Testis (tissue), 5 donors: ENCODE measurements at places on chromosomes 3 and 15.

DNA sequence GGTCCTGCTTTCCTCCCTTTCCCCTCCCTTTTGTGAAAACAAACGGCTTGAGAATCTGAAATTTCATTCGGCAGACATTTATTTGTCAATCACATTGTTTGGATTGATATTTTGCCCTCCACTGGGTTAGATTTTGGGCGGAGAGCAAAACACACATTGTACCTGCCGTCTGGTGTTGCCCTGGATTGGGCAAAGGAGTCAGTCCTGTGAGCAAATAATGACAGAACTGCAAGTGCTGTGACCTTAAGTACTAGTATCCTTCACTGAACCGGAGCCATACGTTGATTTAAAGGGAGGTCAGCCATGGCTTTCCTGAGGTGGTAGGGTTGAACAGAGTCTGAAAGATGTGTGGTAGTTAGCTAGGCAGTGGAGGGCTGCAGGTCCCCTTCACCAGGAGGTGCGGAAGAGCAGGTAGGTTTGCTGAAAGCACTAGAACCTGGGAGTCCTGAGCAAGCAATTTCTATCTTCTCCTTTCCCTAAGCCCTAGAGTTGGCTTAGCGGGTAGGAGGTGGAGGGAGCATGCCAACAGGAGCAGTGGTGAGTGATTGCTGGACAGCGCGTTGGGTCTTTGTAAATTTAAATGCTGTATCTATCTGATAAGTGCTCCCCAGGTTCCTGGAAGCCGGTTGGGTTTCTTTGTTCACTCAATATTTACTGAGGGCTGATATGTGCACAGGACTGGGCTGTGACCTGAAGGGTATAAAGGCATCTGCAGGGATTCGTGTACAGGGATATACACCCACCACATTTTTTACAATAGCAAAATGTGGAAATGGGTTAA, 2.0 kb downstream of the PDIA5 start:
- no peak for DNase-seq

DNA sequence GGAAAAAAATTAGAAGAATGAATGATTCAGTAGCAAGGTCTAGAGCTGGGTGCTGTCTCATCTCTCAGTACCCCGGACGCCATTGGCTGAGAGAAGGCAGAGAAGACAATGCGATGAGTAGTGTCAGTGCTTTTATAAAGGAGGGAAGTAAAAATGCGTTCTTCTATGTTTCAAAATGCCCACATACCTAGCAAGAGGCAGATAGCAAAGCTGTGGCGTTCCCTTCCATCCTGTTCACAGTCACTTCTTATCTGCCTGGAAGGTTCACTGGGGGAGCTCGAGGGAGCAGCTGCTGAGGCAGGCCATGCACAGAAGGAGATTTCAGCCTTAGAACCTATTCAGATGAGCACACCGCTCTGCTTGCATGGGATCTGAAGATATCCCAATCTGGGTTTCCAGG, 234.0 kb downstream of the RPLP1 start:
- peak; percentile 34 for DNase-seq

DNA sequence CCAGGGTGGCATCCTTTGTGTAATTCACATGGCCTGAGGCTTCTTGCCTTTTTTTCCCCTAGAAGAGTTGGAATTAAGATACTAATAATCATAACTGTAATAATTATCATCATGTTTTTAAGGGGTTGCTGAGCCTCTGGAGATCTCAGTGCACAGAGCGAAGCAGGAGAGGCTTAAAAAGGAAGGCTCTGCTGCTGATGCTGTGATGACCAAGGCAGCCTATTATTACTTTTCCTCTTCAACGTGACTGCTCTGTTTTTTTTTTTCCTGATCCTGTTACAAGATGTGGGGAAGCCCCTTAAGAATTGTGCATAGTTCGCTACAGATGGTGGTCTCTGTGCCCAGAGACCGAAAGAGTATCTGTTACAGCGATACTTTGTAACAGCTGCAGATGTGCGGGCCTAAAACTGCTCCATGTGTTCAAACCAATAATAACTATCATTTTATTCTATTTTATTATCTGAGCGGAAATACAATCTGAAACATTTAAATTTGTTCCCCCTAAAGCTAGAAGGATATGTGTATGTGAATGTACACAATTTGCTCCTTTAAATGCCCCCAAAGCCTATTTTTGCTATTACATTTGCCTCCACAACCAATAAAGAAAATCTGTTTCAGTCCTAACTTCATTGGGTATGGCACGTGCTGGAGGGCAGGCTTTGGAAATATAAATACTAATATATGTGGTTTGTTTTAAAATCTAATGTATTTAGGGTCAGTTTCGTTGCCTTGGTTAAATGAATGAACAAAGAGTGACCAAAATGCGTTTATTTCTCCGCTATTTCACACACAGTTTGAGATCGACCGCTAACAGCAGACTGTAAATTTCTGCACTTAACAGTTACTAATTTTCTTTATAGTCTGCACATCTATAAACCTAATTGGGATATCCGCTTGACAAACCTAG, 4.6 kb downstream of the SHOX2 start:
- no peak for DNase-seq

GRCh38 chr3:106004826-106005225, 136.0 kb upstream of the CBLB start:
- DNase-seq: no peak

GRCh38 chr3:23035927-23036640, 167.0 kb upstream of the UBE2E2 start:
- DNase-seq: no peak

GRCh38 chr15:75776065-75776423, 63.4 kb upstream of the CSPG4 start:
- DNase-seq: no peak

DNA sequence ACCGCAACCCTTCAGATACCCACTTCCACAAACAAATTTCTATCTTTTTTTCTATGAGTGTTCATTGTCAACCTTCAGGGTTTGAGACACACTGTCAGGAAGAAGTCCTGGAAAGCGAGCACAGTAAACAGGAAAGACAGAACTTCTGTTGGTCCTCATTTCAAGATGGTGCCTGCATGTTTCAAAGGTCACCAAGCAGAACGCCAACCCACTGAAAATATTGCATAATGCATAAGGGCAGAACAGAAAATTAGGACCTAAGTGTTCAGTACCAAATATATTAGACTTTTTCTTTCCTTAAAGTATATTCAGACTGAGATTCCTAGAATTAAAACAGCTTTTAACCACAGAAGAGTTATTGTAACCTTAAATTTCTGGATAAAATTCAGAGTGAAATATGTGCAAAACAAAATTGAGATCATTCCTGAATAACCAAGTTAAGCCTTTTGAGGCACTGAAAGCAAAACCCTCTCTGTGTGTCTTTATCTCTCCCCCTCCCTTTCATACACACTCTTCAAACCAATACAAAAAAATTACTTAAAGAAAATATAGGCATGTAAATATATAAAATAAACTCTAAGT, 387.8 kb upstream of the THBS1 start:
- no peak for DNase-seq

DNA sequence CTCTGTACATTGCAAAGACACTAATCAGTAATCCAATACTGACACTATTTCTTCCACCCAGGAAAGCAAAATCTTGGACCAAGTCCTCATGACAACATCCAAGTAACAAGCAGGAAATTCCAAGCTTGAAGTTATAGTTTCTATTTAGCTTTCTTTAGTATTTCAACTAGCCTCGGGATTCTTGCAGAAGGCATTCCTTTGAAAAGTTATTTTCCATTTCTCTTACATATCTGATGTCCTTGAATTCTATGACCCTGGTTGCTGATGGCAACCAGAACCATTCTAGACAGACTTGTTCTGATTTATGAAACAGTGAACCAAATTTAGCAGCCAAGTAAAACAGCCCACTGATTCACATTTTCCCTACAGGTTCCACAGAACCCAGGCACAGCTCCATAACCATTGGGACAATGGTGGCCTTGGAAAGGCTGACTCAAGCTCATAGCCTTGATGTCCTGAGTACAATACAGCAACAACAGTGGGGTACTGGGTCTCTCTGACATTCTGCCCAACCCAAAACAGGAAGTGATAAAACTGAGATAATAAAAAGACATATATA, 26.5 kb downstream of the P3H2 start:
- DNase-seq: no peak

DNA sequence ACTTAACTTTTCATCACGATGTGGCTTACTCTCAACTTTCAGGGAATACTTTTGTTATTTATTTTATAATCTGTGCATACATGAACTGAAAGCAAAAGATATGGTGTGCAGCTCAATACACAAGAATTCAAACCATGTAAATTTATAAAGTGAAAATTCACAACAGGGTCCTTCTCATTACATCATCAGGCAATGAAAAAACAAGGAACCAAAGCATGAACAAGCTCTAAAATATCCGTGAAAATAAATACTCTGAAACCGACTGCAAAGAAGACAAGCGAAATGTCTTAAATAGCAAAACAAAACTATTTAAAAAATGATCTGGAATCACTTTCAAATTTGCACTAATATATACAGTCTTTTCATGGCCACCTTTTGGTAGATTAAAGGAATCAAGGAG, 28.9 kb downstream of the GNB5 start:
- DNase-seq: no peak

GRCh38 chr15:67189326-67190051, 65.0 kb downstream of the AAGAB start:
- DNase-seq: peak; percentile 87

DNA sequence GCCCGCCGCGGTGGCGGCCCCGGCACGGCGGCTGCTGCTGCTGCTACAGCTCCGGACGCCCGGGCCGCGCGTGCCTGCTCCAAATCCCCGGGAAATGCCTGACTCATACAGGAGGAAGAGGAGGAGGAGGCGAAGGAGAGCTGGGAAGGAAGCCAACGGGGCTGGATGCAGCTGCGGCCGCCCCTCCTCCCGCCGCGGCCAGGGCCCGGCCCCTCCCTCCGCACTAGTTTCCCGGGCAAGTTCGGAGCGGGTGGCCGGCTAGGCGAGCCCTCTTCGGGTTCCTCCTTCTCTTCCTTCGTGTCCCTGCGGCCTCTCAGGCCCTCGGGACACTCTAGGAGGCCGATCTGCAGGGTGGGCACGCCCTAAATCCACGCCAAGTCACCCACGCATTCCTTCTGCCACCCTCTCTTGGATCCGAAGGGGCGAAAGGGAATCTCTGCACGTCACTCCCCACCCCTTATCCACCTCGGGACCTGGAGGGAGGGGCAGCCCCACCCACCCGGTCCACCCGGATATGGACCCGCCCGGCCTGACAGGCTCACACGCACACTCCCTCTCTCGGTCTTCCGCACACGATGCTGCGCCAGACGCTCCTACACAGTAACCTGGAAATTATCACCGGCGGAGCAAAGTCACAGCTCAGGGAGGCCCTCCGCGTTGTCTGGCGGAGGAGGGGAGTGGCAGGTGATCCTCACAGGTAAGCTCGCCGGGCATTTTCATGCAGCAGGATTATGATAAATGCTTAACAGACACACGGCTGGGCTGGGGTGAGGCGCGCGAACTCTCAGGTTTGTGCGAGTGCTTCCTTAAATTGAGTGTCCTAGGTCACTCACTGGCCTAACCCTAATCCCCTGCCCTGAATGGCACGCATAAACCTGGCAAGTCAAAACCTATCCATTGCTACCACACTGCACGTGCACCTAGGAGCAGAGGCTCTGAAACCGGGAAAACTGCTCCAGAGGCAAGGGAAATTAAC, at the start of the genes OSBPL10 and ZNF860:
Gene OSBPL10 (minus strand): TSS at position 57 of the 976 bp plus-strand sequence. CDS start 83 bp downstream, outside the sequence.
Gene ZNF860 (plus strand): TSS at position 545 of the 976 bp plus-strand sequence. CDS start 7,330 bp downstream, outside the sequence.
- peak; percentile 92 for DNase-seq

GRCh38 chr3:16174026-16174355, 489 bp upstream of the GALNT15 start:
- no peak for DNase-seq

DNA sequence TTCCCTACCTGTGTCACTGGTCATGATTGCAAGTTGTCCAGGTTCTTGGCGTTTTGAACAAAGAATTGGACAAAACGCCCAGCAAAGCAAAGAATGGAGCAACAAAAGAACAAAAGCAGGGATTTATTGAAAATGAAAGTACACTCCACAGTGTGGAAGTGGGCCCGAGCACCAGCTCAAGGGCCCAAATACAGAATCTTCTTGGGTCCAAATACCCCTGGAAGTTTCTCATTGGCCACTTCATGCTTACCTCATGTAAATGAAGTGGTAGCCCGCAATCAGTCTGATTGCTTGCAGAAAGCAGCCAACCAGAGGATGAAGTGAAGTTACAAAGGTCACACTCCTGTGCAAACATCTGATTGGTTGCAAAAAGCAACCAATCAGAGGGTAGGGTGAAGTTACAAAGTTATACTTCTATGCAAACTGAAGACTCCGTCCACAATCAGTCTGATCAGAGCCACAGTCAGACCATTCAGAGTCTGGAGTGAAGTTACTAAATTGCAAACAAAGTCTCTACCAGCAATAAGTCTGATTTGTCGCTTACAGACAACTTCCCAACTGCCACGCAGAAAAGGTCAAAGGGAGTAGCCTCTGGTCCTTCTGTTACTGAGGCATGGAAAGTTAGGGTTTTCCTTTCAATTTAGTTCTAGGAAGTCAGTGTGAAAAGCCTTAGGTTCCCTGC, 8.3 kb upstream of the TM4SF1 start:
- DNase-seq: peak; percentile 75

- no peak for DNase-seq
Measured at GRCh38 chr3:42656680-42657610, 3.4 kb downstream of the ZBTB47 start.

DNA sequence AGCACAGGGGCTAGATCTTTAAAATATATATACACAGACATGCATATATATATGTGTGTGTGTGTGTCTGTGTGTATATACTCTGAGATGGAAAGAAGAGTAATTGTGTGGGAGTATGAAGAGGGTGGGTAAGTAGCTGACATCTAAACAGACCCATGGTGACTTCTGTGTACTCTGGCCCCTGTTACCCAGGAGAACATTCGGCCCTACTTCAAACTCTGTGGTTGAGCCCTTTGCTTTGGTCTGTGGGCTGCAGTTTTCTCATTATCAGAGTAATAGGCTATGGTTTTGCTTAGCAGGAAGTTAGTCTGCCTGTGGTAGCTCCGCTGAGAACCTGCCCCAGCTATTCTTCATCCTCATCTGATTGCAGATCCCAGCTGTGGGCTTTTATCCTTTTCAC, 141.4 kb downstream of the RBPMS2 start:
- DNase-seq: no peak

DNA sequence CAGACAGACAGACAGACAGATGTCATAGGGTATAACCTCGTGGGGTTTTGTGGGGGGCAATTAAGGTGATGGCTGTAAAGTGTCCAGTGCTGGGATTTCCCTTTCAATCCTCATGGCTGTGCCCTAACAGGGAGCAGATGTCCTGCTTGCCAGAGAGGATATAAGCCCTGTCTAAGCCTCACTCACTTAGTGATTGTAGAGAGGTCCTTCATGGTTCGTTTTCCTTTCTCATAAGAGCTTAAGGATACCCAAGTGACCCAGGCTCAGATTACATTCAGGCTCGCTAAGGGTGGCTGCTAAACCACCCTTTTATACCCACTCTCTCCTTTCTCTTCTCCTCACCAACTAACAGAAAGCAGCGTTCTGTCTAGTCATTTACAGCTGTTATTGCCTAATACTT, 19.2 kb downstream of the LYSMD2 start:
- no peak for DNase-seq
